ENCODE measurements at places on chromosomes 6 and 20. TPM values are rescaled to one million over a fixed set of nuclear protein-coding genes. Genes with fewer than 3 reads are reported as not detected.

Gene SLC32A1
- not detected for total RNA-seq

Gene BPI
- total RNA-seq: not detected

Gene GPR6
- not detected for total RNA-seq

GRCh38 chr20:57760698-57761412 is 51.0 kb upstream of the PMEPA1 start:
- no peak for DNase-seq

DNA sequence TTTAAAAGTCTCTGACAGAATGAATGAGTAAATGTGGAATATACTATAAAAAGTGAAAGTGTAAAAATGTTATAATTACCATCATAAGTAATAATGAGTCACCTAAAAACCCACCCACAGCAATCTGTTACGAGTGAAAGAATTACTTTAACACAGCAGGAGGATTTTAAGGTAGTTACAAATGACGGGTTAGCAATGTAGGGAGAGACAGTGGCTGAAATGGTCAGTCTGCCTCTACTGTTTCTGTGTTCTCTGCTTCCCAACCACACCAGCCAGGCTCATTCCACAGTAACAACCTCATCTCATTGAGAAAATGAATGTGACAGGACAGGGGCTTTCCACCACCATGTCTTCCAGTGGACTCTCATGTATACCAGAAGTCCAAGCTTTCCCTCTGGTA is 124.4 kb upstream of the KCNK16 start:
- DNase-seq: no peak

Gene DAAM2
- 14.7 TPM for total RNA-seq

GRCh38 chr6:30955367-30956042 is 14.7 kb downstream of the MUCL3 start:
- DNase-seq: peak; percentile 82

GRCh38 chr6:110674096-110674495 is 141.2 kb downstream of the CDK19 start:
- no peak for DNase-seq

GRCh38 chr20:58064411-58065010 is 163.9 kb downstream of the ANKRD60 start:
- no peak for DNase-seq

Gene PDYN
- not detected for total RNA-seq

Data from Right ventricle myocardium inferior (tissue), 1 donor.